Mesenteric fat pad (tissue), 1 donor: ENCODE measurements at places on chromosomes 7 and 10. TPM values are rescaled to one million over a fixed set of nuclear protein-coding genes. Genes with fewer than 3 reads are reported as not detected.

EN2 gene
- 0.22 TPM for total RNA-seq

DNA sequence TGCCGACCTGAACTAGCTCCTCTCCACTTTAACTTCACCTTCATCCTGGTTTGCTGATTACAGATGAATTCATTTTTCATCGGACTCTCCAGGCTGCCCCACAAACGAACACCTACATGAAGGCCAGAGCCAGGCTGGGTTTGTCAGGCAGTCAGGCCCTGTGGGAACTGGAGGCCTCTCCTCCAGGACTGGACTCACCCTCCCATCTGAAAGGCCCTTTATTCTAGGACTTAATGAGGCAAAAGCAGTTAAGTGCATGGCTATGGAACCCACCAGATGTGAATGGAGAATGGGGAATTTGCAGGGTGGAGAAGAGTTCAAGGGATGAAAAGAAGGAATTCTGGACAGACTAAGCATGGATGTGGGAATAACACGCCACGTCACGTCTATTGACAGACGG, 170.8 kb downstream of the ARHGAP12 start:
- DNase-seq, result no peak

GRCh38 chr7:116500078-116500853, 728 bp downstream of the CAV2 start:
- DNase-seq, result no peak

CLRN3 gene
- total RNA-seq, result 0.29 TPM

DNA sequence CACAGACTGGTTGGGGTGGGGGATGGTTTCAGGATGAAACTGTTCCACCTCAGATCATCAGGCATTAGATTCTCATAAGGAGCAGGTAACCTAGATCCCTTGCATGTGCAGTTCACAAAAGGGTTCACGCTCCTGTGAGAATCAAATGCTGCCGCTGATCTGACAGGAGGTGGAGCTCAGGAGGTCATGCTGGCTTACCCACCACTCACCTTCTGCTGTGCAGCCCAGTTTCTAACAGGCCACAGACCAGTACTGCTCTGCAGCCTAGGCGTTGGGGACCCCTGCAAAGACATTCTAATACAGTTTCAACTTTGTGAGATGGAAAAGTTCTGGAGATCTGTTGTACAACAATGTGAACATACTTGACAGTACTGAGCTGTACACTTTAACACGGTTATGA, 39.9 kb downstream of the STRA8 start:
- no peak for DNase-seq
